Activated naive CD4-positive, alpha-beta T cell treated with anti-CD3 and anti-CD28 coated beads, Interleukin-2, amount 50 U/mL, for 16 hours (primary cell): ENCODE measurements at places on chromosomes 3 and 15.

DNA sequence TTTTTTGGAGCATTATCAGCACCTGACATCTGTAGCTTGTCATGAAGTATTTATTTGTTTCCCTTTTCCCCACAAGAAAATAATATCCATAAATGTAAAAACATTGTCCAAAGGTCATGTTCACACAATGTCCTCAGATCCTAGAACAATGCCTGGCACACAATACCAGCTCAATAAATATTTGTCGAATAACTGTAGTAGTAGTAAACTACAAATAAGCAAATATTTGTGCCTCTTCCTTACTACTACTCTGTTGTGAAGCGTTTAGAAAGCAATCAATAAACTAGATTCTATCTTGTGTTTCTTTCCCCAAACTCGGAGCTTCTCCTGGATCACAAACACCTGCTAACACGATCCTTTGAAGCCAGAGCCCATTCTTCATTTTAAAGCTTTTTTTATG lies 459.6 kb upstream of the NECTIN3 start:
- DNase-seq, result no peak

- no peak for DNase-seq
Observed at GRCh38 chr15:65066635-65067316, 1.0 kb downstream of the RASL12 start.

- no peak for DNase-seq
Observed at GRCh38 chr3:141201122-141201521, 30.5 kb upstream of the PXYLP1 start.

DNA sequence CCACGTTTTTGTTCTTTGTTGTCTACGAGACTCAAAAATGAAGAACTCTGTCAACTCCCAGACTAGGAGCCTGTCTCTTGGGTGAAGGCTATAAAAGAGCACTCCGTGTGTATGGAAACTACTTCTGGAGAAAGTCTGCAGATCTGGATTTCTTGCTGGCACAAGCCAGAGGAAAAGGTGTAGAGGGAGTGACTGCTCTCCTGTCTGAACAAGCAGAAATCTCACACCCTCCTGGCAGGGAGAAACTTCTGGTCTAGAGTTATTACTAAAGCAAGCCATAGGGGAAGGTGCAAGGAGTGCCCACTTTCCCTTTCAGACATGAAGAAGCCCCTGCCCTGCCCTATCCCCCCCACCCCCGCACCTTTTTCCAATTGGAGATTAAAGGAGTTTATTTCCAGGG lies 9.5 kb downstream of the PLAAT1 start:
- DNase-seq, result no peak

DNA sequence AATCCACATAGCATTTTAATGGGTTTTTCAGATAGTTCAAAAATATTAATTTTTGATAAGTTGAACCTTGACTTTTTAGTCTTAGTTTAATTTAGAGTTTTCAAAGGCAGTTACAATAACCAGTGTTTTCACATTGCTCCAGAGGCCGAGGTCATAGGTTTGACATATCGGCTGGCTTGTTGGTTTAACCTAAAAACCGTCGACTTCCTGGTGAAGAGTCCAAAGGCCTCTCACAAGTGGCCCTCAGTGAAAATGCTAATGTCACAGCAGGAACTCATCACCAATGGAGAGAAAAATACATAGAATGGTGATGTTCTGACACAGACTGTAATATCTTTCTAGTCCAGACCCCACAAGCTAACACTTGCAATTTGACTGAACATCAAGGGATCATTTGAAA lies 642.3 kb downstream of the PLOD2 start:
- no peak for DNase-seq

GRCh38 chr3:3172627-3173026 lies 6.9 kb downstream of the CRBN start:
- no peak for DNase-seq

GRCh38 chr3:48405343-48405881 lies 24.5 kb downstream of the PLXNB1 start:
- DNase-seq, result no peak

DNA sequence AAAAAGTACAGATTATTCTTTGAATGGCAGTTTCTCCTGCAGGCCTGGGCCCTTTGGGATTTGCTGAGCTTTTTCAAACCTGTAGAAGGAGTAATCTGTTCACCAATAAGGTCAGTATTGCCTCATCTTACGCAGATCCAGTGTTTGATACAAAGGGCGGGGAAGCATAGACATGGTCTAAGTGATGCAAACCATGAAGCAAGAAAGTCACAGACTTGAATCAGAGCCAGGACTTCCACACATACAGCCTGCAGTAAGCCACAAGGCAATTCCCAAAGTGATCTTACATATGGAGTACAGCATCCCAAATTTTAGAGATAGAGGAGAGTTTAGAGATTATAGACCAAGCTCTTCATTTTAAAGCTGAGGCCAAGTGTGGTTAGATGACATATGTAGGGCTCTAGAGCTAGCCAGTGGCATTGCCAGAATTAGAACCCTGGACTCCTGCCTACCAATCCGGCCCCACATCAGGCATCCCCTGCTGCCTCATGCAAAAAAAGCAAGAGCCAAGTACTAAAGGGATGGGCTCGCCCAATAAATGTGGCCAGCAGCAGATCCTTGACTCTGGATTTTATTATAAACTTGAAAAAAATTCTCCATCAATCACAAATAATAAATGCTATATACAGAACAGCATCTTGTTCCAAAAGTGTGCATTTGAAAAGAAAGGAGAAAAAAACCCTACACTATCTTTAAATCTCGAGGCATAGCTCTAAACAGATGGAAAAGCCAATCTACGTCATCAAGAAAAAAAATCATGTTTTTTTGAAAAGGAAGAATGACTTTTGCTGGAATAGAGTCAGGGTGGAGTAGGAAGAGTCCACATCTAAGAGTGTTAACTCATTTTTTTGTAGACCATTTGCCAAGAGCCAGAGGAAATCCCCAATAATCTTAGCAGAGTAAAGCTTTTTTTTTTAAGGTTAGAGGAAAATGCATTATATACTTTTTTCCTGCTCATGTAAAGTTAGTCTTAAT lies 24.0 kb downstream of the ABI3BP start:
- no peak for DNase-seq

DNA sequence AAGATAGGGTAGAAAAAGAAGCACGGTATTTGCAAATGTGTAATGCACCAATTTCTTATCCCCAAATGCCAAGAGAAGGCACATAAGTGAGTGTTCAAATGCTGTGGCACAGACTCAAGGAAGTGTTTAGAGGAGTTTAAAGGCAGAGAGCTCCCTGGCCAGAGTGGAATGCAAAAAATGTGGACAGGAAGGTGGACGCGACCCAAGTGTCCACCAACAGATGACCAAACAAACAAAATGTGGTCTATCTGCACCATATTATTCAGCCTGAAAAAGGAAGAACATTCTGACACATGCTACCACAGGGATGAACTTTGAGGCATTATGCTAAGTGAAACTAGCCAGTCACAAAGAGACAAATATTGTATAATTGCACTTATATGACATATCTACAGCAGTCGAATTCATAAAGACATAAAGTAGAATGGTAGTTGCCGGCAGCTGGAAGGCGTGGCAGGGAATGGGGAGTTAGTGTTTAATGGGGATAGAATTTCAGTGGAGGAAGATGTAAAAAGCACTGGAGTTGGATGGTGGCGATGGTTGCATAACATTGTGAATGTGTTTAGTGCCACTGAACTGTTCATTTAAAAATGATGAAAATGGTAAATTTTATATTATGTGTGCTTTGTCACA lies 126.6 kb downstream of the SRGAP3 start:
- no peak for DNase-seq

DNA sequence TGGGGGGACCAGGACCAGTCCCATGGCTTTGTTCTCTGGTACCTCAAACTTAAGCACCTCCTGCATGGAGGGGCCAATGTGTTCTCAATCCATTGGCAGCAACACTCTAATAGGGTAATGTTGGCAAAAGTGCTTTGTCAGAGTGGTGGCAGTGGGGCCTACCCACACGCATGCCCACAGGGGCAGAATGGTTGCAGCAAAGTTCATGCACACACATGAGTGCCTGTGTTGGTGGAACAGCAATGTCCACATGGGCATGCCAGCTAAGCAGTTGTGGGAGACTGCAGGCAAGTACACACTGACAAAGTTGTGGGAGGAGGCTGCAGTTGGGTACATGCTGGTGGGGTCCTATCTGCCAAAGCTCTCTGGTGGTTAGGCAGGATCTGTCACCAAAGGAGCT lies 645.2 kb downstream of the ZNF385D start:
- no peak for DNase-seq

- no peak for DNase-seq
Observed at GRCh38 chr3:59692117-59692516, 642.3 kb upstream of the CFAP20DC start.

- DNase-seq, result no peak
Observed at GRCh38 chr3:146511402-146512134, 32.8 kb downstream of the PLSCR1 start.

DNA sequence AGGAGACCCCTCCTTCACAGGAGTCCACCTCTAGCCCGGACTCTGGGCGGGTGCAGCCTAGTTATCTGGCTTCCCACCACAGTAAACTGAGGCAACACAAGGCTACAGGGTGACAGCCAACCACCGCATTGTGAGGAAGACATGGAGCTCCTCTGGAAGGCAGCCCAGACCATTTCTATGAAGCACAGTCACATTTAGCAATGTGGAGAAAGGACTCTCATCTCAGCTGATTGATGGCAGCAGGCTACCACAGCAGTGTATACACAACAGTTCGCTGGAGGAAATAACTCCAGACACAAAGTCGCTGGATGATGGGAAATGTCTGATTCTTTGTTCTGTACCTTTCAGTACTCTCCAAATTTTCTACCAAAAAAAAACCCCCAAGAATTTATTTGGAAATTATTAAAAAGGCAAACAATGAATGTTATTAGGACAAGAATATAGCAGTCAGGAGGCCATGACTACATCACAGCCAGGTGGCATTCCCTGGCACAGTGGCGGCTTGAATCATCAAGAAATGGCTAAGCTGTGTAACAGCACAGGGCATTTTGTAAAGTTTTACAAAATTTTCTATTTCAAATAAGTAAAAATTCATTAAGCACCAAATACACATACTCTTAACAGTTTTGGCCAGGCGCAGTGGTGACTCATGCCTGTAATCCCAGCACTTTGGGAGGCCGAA lies 40.1 kb downstream of the FAN1 start:
- no peak for DNase-seq

GRCh38 chr3:66407611-66408218 lies 93.1 kb downstream of the LRIG1 start:
- DNase-seq, result peak; percentile 77

- DNase-seq, result no peak
Observed at GRCh38 chr3:55854494-55854893, 367.4 kb upstream of the WNT5A start.

DNA sequence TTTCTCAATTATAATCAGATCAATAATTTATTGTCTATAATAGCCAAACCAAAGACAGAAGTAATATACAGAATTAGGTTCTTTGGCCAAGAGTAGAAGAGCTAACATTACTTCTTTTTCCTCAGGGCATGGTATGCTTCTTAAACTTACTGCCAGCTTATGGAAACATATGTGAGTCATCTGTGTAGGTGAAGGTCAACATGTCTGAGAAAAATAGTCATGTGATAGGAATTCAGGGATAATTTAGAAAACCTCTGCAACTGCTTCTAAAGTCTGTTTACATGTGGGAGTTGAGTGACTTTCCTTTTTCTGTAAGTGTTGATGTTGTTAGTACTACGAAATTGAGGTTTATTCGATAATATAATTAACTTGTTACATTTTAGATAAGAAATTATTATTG lies 19.2 kb upstream of the MAP6D1 start:
- no peak for DNase-seq

- peak; percentile 66 for DNase-seq
Observed at GRCh38 chr3:16842272-16843270, 42.2 kb upstream of the PLCL2 start.

GRCh38 chr3:160566499-160566898 lies 1.1 kb upstream of the KPNA4 start:
- no peak for DNase-seq

- DNase-seq, result no peak
Observed at GRCh38 chr3:43388915-43389314, 102.6 kb downstream of the SNRK start.

GRCh38 chr3:99777708-99778107 lies 40.0 kb upstream of the CMSS1 start:
- DNase-seq, result no peak

- DNase-seq, result no peak
Observed at GRCh38 chr15:96170979-96171739, 159.3 kb upstream of the NR2F2 start.

GRCh38 chr15:51414256-51414860 lies 72.9 kb downstream of the GLDN start:
- no peak for DNase-seq

- DNase-seq, result no peak
Observed at GRCh38 chr3:115989684-115990421, 366.5 kb downstream of the GAP43 start.

DNA sequence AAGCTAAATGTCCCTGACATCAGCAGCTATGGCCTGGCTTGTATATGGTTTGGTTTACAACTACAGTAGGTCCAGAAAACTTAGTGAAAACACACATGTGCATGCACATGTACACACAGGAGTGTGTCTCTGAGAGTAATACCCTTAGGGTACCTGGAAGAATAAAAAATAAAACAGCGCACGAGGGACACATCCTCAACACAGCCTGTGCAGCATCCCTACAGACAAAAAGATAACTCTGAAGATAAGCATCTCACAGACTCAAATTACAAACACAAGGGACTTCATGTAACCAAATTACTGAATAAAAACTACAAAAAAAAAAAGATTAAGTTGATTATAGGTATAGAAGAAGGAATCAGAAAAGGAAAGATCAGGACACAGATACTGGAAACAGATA lies 108.8 kb downstream of the CTNNB1 start:
- DNase-seq, result no peak

GRCh38 chr3:134211797-134212196 lies 38.9 kb downstream of the RYK start:
- DNase-seq, result no peak

DNA sequence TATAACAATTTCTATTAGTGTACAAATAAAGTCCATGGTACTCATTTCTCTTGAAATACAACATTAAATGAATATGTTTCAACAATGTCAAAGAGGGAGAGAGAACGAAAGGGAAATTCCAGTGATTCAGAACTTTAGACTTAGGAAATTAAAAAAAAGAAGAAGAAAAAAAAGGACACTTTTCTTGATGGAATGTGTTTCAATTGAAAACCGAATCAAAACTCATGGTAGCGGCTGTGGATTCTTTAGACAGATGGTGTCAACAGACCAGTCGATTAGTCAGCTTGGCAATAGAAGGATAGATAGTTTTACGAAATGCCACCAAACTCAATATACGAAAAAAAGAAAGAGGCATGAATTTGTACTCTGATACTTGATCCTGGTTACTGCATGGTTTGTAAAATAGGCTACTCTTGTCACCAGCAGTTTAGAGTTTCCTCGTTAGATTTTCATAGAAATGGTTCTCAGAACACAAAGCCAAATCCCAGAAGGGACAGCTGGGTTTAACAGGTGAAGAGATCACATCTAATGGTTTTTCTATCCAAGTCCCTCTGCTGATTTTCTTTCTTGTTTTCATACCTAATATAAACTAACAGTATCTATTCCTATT lies 793.5 kb downstream of the ROBO1 start:
- no peak for DNase-seq

GRCh38 chr15:58736018-58736643 lies 13.4 kb downstream of the ADAM10 start:
- no peak for DNase-seq
